Chondrocyte (in vitro differentiated cells): ENCODE measurements at places on chromosomes 16 and 17. TPM values are rescaled to one million over a fixed set of nuclear protein-coding genes. Genes with fewer than 3 reads are reported as not detected.

DNA sequence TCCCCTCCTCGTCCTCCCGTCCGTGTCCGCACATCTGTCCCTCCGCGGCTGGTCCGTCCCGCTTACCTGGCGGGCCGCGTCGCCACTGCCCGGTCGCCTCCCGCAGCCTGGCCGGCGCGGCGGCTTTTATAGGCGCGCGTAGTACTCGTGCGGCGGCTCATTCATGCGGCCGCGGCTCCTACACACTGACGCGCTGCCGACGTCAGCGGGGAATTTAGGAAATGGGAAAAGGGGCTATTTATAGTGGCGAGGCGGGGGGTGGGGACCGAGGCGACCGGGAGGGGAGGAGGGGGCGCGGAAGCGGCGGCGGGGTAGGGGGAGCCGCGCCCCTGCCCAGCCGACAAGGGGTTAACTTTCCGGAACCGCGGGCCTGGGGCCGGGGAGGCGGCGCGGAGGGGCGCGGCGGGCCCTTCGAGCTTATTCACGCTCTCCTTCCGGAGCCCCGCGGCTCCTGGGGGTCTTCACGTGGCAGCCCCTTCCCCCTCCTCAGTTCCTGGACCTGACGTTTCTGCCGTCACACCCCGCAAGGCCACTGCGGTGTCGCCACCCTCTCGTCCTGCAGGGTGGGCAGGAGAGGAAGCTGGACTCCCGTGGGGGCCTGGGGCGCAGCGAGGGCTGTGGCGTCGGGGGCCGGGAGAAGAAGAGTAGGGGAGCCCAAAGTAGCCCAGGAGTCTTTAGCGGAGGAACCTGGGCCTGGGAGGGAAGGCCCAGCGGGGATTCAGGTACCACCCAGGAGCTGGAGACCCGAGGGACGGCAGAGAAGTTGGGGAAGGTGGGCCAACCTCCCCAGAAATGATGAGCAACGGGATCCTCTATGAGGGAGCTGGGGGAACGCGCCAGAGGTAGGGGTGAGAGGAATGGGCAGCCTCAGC is 3.6 kb upstream of the HIC1 start:
- peak overlapping the region; percentile 59 for H3K4me3 ChIP-seq
- H3K4me1 ChIP-seq, result peaks cover 20% of the 10 kb centered on the region

GRCh38 chr16:65702707-65703402 is 581.0 kb upstream of the CDH11 start:
- no peak overlapping the region for H3K4me3 ChIP-seq
- no peaks in the 10 kb centered on the region for H3K27me3 ChIP-seq
- DNase-seq, result no peak
- H3K27ac ChIP-seq, result no peak overlapping the region
- H3K36me3 ChIP-seq, result no peaks in the 10 kb centered on the region

DNA sequence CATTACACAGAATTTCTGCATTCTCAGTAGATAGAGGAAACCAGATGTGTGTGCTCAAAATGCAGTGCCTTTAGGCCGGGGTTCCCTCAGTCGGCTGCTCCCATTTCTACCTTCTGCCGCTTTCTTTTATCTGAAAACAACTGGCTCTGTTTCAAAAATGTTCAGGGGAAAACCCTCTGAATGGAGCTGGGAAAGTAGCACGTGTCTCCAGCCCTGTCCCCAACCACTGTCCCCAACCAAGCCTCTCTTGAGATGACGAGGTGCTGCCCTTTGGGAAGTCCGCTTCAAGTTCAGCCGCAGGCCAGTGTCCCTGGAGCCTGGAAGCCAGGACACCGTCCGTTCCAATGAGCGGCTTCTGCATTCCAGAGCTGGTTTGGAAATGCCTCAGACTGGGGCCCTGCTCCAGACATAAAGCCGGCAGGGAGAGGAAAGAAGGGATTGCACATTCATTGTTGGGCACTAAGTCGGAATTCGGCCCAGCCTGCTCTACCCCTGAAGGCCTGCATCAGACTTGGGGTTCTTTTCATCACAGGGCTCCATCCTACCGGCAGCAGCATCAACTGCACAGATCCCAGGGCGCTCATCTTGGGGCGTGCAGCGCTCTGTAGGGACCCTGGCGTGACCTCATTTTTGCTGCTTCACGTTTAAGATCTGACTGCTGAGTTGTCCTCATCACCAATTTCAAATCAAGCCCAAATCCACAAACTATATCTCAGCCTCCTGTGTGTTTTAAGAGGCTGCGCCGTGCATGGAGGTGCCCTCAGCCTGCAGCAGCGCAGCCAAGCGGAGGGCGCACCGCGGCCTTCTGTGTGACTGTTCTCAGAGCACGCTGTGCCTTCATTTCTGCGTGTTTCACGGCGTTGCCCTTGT is 111.3 kb downstream of the BANP start:
- H3K4me1 ChIP-seq, result peaks cover 35% of the 10 kb centered on the region
- no peak for DNase-seq
- peak overlapping the region; percentile 7 for H3K4me3 ChIP-seq
- H3K27ac ChIP-seq, result peak overlapping the region; percentile 92
- H3K36me3 ChIP-seq, result peaks cover 1% of the 10 kb centered on the region

DNA sequence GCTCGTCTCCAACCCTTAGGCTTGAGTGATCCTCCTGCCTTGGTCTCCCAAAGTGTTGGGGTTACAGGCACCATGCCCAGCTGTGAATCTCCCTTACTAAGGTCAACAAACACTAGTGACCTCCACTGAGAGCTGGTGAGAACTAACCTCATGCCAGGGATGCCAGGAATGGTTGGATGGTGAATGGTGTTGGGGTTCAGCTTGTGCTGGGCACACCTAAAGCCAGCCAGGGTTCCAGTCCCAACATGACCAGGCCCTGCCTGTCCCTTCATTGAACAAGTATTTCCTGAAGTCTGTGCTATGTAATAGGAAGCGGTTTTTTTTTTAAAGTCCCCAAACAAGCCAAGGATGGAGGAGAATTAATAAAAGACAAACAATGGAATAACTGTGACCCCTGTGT is 56.0 kb upstream of the TOB1 start:
- no peak for DNase-seq
- peak overlapping the region; percentile 27 for H3K27ac ChIP-seq
- no peaks in the 10 kb centered on the region for H3K36me3 ChIP-seq
- H3K4me3 ChIP-seq, result no peak overlapping the region
- H3K27me3 ChIP-seq, result no peaks in the 10 kb centered on the region

- H3K27me3 ChIP-seq, result no peaks in the 10 kb centered on the region
- H3K4me1 ChIP-seq, result peaks cover 50% of the 10 kb centered on the region
- peak overlapping the region; percentile 54 for H3K4me3 ChIP-seq
- peak overlapping the region; percentile 94 for H3K27ac ChIP-seq
Measured at GRCh38 chr17:44108440-44109311, 14.8 kb downstream of the HDAC5 start.

TEKT3 gene
- 0.82 to 2.3 TPM in 2 of 3 replicates, not detected in the other for total RNA-seq

RNF112 gene
- 0.67 to 1.5 TPM (median 1.5 TPM) in 3 replicates for total RNA-seq

- no peak for DNase-seq
- peaks cover 7% of the 10 kb centered on the region for H3K4me1 ChIP-seq
- no peaks in the 10 kb centered on the region for H3K36me3 ChIP-seq
- H3K4me3 ChIP-seq, result no peak overlapping the region
- H3K27me3 ChIP-seq, result peaks cover 9% of the 10 kb centered on the region
- H3K27ac ChIP-seq, result no peak overlapping the region
Measured at GRCh38 chr17:70225276-70225675, 55.9 kb downstream of the KCNJ2 start.

MEOX1 gene
- 0.07 TPM in 1 of 3 replicates, not detected in the others for total RNA-seq

VTN gene
- total RNA-seq, result 0.31 to 0.55 TPM (median 0.41 TPM) in 3 replicates

DNA sequence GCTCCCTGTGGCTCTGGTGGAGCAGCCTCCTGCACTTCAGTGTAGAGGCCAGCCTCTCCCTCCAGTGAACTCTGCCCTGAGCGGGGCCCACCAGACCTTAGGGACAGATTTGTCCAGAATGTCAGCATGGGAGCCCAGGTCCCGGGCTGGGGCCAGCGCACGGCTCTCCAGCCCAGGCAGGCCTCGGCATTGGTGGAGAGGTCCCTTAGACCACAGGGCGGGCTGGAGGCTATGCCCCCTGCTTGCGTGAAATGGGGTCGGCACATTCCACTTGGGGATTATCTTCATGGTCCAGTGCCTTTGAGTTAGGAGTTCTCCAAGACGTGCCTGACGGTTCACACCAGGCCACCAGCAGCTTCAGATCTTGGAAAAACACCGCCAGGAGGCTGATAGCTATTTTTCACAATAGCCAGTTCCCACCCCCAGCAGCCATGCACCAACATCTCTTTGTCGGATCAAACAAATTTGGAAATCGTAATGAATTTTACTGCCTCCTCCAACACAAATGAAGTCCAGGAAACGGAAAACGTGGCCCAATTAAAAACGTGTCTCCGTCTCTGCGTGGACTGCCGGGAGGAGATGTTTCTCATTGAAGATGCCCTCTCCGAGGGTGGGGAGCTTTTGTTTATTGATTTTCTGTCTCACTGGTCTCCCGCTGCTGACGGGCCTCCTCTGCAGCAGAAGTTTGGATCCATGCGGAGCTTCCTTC is 110.0 kb upstream of the CIBAR2 start:
- H3K27me3 ChIP-seq, result no peaks in the 10 kb centered on the region
- no peak for DNase-seq
- H3K4me3 ChIP-seq, result no peak overlapping the region
- peaks cover 30% of the 10 kb centered on the region for H3K4me1 ChIP-seq

- DNase-seq, result no peak
- peaks cover 20% of the 10 kb centered on the region for H3K4me1 ChIP-seq
- peaks cover 7% of the 10 kb centered on the region for H3K36me3 ChIP-seq
- peaks cover 7% of the 10 kb centered on the region for H3K27me3 ChIP-seq
- no peak overlapping the region for H3K4me3 ChIP-seq
Measured at GRCh38 chr17:77740481-77740880, 218.0 kb upstream of the TNRC6C start.

C16orf96 gene
- total RNA-seq, result 0.12 to 0.23 TPM in 2 of 3 replicates, not detected in the other

DNA sequence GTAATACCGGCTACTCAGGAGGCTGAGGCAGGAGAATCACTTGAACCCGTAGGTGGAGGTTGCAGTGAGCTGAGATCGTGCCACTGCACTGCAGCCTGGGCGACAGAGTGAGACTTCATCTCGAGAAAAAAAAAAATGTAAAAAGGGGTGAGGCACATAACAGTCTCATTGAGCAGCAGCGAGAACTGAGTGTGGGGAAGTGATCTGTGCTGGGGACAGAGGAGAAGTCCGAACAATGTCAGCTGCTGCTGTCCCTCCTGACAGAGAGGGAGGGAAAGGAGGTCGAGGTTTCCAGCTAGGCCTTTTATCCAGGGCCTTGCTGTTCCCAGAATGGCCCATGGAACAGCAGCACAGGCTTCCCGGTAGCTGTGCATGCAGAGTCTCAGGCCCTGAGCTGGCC is 14.0 kb downstream of the C16orf74 start:
- no peak for DNase-seq
- H3K36me3 ChIP-seq, result no peaks in the 10 kb centered on the region
- H3K27ac ChIP-seq, result no peak overlapping the region
- H3K4me3 ChIP-seq, result no peak overlapping the region
- H3K4me1 ChIP-seq, result no peaks in the 10 kb centered on the region

DNA sequence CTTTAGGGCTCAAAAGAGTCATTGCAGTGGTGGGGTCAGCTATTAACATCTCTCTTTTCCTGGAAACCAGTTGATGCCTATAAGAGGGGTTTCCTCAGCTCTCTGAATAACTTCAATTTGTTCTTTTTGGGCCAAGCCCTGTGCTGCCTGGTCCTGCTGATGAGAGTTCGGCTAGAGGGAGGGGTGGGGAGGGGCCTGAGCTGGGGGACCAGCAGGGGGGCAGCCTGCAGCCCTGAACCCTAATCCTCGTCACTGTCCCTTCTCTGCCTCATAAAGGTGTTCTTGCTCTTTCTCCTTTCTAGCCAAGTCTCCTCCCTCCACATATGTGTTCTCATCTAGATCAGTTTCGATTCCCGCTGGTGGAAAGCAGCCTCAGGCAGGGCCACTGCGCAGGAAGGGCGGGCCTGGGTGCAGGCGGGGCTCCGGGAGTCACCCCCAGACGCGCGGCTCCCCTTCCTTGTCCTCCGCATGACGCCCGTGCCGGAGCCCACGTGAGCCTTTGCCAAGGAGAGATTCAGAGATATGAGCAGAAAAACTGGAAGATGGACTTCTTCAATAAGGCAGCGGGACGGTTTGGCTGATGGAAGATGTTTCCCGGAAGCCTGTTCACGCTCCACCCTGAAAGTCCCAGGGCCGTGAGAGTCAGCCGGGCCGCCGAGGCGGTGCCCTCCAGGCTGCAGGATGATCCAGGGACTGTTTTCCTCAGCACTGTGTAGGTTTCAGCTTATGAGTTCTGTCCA is 15.0 kb upstream of the RHOT1 start:
- DNase-seq, result no peak
- H3K36me3 ChIP-seq, result no peaks in the 10 kb centered on the region
- peak overlapping the region; percentile 94 for H3K27ac ChIP-seq

- DNase-seq, result no peak
- no peaks in the 10 kb centered on the region for H3K36me3 ChIP-seq
- H3K27me3 ChIP-seq, result peaks cover 18% of the 10 kb centered on the region
- no peaks in the 10 kb centered on the region for H3K4me1 ChIP-seq
Measured at GRCh38 chr16:89161763-89162713, 9.5 kb upstream of the CDH15 start.

DNA sequence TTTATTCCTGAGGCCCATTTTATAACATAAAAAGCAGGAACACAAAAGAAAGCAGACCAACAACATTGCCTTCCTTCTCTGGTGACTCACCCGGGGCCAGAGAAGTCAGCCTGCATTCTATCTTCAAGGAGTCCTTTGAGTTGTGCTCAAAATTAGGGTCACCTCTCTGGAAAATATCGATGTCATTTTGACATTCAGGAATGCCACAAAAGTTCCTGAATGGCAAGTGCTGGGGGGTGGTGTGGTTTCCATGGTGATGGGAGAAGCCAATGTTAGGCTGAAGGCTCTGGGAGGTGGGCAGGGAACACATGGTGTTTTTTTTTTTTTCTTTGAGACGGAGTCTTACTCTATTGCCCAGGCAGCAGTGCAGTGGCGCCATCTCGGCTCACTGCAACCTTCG is 159.6 kb downstream of the HAPSTR1 start:
- no peak for DNase-seq
- H3K4me1 ChIP-seq, result no peaks in the 10 kb centered on the region
- H3K27me3 ChIP-seq, result no peaks in the 10 kb centered on the region

DNA sequence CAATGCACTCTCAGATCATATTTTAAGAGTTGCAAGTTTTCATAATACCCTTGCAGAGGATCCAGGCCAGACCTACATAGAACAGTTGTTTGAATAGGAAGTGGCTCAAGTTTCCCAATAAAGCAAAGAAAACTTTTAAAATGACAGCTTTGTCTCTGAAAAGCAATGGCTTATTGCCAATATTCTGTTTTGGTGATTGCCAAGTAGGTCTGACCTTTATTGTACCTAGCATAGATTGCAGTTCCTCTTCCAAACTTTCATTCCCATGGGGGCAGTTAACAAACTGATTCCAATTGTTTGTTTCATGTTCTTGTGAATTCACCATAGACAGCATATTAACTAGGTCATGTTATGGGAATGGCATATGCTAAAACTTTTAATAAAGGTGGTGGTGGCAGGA is 664.6 kb upstream of the CA10 start:
- no peaks in the 10 kb centered on the region for H3K27me3 ChIP-seq
- H3K4me1 ChIP-seq, result no peaks in the 10 kb centered on the region
- H3K27ac ChIP-seq, result no peak overlapping the region
- no peak overlapping the region for H3K4me3 ChIP-seq
- no peak for DNase-seq
- H3K36me3 ChIP-seq, result no peaks in the 10 kb centered on the region

GRCh38 chr17:7014995-7015958 is 2.9 kb downstream of the RNASEK start:
- H3K4me3 ChIP-seq, result peak overlapping the region; percentile 84
- H3K36me3 ChIP-seq, result peaks cover 5% of the 10 kb centered on the region
- no peak for DNase-seq
- no peaks in the 10 kb centered on the region for H3K27me3 ChIP-seq
